MG63 (cell line): ENCODE measurements at places on chromosomes 13 and 19. TPM values are rescaled to one million over a fixed set of nuclear protein-coding genes. Genes with fewer than 3 reads are reported as not detected.

Gene HTR2A
- not detected in 2 replicates for total RNA-seq

Gene MCF2L
- 5.8 TPM in 1 of 2 replicates, not detected in the other for total RNA-seq

Gene EID2B
- 4.0 and 5.5 TPM in 2 replicates for total RNA-seq

Gene CDK8
- total RNA-seq = 12.1 and 17.2 TPM in 2 replicates

Gene SGCG
- 15.4 and 20.2 TPM in 2 replicates for total RNA-seq

Gene LGALS14
- total RNA-seq = not detected in 2 replicates

Gene MISP3
- total RNA-seq = 1.6 and 2.3 TPM in 2 replicates

Gene DHDH
- not detected in 2 replicates for total RNA-seq

Gene FPR1
- not detected in 2 replicates for total RNA-seq

Gene IQCN
- 0.03 and 0.05 TPM in 2 replicates for total RNA-seq

Gene HRC
- not detected in 2 replicates for total RNA-seq

Gene OR7D2
- total RNA-seq = not detected in 2 replicates

Gene ZNF554
- 1.2 and 2.4 TPM in 2 replicates for total RNA-seq

Gene FAM216B
- not detected in 2 replicates for total RNA-seq

Gene HCN2
- total RNA-seq = 0.46 TPM in 1 of 2 replicates, not detected in the other

Gene KCNJ14
- 0.22 and 0.43 TPM in 2 replicates for total RNA-seq

Gene TUBA3C
- total RNA-seq = not detected in 2 replicates

Gene CPT1C
- total RNA-seq = not detected in 2 replicates

Gene CLDN10
- not detected in 2 replicates for total RNA-seq

Gene CD70
- 17.2 and 32.7 TPM in 2 replicates for total RNA-seq
